ENCODE measurements at places on chromosomes 6 and 20.

- DNase-seq: no peak
These were observed 296.5 kb downstream of the PKHD1 start for GRCh38 chr6:51790946-51791345.

DNA sequence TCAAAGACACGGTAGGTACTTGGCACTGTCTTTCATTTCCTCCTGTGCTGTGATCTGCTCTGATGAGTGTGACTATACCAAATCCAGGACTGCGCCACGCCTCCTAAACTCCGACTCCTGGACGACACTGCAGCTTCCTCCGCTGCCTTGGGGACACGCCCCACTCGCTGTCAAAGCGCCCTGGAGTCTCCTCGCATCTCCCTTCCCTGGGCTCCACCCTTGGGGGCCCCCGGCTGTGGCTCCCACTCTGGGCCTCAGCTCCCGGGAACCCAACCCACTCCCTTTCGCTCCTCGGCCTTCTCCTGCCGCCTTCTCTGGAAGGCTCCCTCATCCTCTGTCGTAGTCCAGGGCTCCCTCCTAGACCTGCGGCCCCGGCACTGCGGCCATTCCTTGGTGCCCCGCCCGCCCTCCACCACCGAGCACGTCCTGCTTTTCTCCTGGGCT, 61.2 kb downstream of the RSPH3 start:
- DNase-seq: peak; percentile 22

- DNase-seq: no peak
These were observed 35.0 kb downstream of the HUS1B start for GRCh38 chr6:621931-622330.

DNA sequence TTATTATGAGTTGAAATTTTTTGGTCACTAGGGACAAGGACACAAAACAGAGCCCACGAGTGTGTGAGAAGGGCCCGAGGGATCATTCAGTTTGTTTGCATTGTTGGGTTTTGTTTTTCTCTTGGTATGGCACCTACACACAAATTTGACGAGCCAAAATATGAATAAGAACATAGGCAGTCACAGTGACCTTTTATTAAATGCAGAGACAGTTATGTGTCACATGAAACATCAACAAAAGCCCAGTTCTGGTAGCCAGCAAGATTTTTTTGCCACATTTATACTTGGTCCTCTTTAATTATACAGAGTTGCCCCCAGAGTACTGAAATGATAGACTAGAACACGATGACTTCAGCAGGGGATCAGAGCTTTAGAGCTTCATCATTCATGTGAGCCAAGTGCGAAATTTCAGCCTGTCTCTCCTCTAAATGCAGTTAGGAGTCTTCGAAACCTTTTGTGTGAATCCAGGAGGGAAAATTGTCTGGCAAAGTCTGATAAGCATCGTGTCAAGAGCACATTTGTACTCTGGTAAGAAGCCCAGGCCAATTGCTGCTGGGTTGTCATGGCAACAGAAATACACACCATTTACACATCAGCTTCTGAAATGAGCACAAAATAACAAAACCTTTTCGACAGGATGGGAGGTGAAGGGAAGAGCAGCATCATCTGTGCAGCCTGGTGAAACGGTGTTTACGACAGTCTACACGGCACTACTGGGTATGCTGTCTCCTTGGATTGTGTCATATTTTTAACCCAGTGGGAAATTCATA, 79.2 kb upstream of the RIPOR2 start:
- DNase-seq: peak; percentile 59

- no peak for DNase-seq
These were observed 60.8 kb downstream of the CD24 start for GRCh38 chr6:106913676-106914280.

- no peak for DNase-seq
These were observed 11.3 kb downstream of the PRRC2A start for GRCh38 chr6:31631681-31632278.

DNA sequence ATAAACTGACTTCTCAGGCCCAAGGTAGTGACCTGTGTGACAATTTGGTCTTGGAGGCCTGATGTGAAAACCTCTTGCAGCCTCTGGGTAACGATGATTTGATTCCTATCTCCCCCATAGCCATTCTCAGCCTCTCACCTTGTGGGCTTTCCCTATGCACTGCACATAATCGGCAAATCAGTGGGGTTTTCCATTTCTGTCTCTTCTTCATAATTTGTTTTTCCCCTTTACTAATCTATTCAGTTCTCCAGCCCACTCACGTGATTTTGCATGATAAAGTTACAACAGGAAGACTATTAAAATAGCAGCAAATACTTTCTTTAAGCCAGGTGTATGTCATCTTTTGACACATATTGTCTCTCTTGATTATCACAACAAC, 893.7 kb downstream of the TFAP2A start:
- DNase-seq: no peak

DNA sequence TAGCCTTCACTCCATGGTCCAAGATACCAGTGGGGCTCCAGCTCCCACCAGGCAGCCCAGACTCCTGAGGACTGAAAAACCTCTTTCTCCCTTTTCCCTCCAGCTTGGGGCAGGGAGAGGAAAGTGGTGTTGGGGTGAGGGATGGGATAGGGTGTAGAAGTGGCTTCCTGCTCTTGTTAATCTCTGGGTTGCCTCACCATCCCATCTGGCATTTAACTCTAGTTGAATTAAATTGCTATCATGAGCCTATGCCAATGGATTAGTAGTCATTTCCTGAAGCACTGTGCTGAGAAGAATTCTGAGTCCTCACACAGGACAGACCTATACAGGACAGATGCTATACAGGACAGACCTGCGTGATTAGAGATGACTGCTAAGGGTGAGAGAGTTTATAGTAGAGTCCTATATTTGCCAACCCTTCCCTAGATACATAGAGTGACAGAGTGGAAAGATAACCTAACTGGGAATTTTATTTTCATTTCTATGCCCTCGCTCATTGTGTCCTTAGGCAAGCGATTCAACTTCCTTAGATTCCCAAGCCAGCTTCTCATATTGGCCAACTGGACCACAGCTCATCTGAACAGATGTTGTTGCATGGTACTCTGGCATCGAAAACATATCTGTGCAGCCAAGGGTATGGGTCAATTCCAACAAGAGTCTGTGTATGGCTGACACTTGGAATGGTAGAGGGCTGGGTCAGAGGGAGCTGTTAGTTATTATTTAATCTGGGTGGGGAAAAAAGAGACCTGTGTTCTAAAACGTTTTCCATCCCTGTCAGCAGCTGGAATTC, 42.8 kb downstream of the MCHR2 start:
- DNase-seq: no peak

DNA sequence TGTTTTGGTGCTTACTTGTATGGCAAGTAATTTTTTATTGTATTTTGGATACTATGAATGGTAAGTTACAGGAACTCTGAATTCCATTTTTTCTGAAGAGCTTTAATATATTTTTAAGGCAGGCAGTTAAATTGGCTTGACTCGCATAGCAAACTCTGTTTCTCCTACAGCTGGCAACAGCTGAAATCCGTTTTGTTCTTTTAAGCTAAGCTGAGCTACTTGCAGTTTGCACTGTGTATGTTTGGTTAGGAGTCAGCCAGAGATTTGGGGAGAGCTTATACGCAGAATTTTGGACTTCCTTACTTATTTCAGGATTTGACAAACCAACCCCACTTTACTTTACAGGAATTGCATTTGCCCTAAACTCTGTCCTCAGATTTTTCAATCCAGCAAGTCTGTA, 179.1 kb downstream of the COL19A1 start:
- no peak for DNase-seq

GRCh38 chr6:170088582-170088955, 202.3 kb downstream of the DLL1 start:
- DNase-seq: no peak

DNA sequence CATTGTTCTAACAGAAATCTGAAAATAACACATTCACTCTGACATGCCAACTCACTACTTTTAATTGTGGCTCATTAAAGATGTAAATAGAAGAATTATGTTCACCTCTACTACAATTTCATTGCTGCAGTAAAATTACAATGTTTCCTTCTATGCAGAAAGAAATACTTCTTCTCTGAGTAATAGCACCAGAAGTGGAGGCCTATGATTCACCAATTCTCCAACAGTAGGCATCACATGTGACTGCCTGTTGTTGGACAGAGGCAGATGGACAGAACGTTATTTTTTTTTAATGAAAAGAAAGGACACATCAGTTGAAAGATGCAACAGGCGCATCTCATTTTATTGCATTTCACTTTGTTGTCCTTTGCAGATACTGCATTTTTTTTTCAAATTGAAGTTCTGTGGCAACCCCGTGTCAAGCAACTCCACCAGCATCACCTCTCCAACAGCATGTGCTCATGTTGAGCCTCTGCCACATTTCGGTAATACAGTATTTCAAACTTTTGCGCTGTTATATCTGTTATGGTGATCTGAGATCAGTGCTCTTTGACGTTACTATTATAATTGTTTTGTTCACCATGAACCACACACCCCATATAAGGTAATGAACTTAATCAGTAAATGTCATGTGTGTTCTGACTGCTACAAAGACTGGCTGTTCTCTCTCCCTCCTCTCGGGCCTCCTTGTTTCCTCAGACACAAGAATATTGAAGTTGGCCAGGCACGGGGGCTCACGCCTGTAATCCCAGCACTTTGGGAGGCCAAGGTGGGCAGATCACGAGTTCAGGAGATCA, 121.4 kb downstream of the ATXN1 start:
- DNase-seq: no peak

DNA sequence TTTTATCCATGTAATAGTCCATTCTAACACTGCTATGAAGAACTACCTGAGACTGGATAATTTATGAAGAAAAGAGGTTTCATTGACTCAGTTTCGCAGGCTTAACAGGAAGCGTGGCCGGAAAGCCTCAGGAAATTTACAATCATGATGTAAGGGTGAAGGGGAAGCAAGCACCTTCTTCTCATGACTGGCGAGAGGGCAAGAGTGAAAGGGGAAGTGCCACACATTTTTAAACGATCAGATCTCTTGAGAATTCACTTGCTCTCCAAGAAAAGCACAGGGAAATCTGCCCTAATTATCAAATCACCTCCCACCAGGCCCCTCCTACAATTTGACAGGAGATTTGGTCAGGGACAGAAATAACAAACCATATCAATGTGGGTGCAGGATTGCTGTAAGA, 859.7 kb downstream of the EPHA7 start:
- DNase-seq: no peak

- no peak for DNase-seq
These were observed 158.9 kb upstream of the FUT9 start for GRCh38 chr6:95856876-95857364.

DNA sequence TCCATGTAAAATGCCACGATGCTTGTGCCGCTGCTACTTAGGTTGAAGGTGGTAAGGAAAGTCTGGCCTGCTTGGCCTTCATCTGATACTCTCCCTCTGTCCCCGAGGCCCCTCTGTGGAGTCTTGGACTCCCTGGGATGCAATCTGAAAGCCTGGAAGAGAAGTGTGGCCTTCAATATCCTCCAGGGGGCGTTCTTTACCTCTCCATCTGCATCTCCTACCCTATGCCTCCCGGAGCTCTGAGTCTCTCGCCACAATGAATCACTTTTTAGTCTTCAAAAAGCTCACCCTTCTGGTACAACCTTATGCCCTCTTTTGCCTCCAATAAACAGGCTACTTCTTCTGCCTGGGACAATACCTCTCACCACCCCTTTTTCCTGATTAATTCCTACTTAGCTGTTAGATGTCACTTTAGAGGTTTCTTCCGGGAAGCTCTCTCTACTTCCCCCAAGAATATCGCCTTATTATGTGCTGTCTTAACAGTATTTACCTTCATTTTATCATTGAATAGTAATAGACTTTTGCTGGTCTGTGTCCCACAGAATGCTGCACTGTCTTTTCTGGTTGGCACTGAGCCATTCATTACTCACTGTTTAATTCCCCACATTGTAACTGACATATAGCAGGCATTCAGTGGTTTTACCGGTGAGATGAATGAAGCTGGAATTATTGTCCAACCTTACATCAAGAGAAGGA, 13.9 kb upstream of the ATG5 start:
- DNase-seq: peak; percentile 16

DNA sequence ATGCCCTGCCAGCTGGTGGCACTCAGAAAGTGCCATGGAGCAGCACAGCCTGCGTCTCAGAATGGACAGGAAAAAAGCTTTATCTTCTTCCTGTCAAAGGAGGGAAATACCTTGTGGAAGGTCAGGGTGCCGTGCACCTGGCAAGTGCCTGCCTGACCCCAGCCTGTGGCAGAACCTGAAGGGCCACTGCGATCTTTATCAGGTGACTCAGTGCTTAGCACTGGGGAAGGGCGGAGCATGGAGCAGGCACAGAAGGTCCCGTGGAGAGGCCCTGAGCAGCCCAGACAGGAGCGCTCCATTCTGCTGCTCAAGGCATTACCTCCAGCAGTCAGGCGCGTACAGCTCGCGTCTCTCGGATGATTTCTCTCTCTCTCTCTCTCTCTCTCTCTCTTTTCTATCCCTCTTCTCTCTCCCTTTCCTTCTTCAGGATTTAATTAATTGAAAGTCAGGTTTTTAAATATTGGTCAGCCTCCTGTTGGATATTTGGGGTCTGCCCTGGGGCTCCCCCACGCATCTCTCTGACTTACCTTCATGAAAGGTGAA, 31.7 kb downstream of the FOXC1 start:
- no peak for DNase-seq

GRCh38 chr20:2524709-2525506, 11.5 kb upstream of the TMC2 start:
- no peak for DNase-seq

- no peak for DNase-seq
These were observed 134.0 kb downstream of the QRSL1 start for GRCh38 chr6:106763361-106763760.

- no peak for DNase-seq
These were observed 51.5 kb downstream of the PREX1 start for GRCh38 chr20:48776306-48776705.

DNA sequence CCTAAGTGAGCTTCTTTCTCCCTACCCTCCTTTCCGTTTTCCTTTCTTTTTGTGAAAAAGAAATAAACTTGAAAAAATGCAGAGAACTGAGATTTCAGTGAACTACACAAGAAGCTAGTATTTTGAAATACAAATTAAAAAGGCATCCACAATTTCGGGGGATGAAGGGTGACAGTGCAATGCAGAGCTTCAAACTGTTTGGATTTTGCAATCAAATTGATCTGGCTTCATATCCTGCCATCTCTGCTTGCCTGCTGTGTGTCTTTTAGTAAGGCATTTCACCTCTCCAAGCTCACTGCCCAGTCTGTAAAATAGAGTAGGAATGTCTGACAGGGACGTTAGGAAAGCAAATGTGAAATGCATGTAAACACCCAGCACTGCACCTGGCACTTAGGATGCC, 258.0 kb downstream of the HACE1 start:
- no peak for DNase-seq

DNA sequence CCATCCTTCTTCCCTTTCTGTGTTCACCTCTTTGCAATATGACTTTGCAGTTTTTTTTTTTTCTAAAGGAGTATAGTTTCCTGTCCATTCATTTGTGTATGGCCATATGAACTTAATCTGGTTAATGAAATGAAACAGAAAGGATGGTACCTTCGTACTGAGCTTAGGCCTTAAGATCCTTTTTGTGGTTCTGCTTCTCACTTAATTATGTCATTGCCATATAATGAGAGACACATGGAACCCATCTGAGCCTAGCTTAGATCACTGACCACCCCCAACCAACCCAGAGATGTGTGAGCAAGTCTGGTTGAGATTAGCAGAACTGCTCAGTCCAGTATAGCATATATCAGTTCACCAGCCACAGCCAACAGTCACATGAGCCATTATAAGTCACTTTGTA, 1179.6 kb downstream of the HACE1 start:
- DNase-seq: no peak
